H9 (cell line): ENCODE measurements at places on chromosomes 12 and 14. TPM values are rescaled to one million over a fixed set of nuclear protein-coding genes. Genes with fewer than 3 reads are reported as not detected.

DNA sequence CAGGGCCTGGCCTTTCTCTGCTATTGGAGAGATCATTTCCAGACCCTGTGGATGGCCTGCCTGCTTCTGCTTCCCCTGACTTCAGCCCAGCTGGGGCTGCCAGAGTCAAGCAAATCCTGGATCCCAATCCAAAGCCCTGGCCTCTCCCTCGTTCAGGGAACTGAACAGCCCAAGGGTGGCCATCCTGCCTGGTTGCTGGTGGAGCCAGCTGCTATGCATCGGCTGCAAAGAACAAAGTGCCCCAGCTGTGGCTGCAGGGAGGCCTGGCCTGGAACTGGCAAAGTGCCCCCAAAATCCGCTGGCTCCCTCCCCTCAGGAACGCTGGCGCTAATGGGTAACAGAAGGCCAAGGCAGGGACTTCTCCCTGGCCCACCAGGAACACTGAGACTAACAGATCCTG is 56.4 kb downstream of the LRRC74A start:
- no peak for DNase-seq

- DNase-seq: peak; percentile 95
Measured at GRCh38 chr12:124927201-124928094, 13.0 kb upstream of the UBC start.

DNA sequence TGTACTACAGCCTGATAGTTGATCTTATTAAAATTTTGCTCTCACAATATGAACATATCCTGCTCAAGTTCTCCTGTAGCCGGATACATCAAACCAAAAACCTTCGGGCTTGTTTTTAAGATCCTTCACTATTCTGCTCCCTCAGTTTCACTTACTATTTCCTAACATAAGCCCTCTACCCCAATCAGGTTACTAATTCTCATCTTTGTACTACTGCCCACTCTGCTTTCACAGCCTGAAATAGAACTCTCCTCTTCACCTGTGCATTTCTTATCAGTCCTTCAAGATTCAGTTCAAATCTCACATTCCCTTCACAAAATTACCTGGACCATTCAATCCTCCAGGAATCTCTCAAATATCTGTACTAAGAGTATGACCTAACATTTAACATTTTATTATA is 14.2 kb downstream of the PAWR start:
- no peak for DNase-seq

GRCh38 chr12:76276499-76277151 is 71.6 kb downstream of the BBS10 start:
- DNase-seq: no peak

- DNase-seq: no peak
Measured at GRCh38 chr14:28412077-28412476, 354.5 kb upstream of the FOXG1 start.

- DNase-seq: no peak
Measured at GRCh38 chr12:22978962-22979361, 354.0 kb downstream of the ETNK1 start.

Gene VDR
- total RNA-seq: 0.61 and 0.70 TPM in 2 replicates
